ENCODE measurements at places on chromosomes 2 and 18.

GRCh38 chr2:38791744-38792143 lies 13.7 kb downstream of the GEMIN6 start:
- no peak for DNase-seq

GRCh38 chr2:79721966-79722365 lies 209.1 kb downstream of the CTNNA2 start:
- DNase-seq = no peak

DNA sequence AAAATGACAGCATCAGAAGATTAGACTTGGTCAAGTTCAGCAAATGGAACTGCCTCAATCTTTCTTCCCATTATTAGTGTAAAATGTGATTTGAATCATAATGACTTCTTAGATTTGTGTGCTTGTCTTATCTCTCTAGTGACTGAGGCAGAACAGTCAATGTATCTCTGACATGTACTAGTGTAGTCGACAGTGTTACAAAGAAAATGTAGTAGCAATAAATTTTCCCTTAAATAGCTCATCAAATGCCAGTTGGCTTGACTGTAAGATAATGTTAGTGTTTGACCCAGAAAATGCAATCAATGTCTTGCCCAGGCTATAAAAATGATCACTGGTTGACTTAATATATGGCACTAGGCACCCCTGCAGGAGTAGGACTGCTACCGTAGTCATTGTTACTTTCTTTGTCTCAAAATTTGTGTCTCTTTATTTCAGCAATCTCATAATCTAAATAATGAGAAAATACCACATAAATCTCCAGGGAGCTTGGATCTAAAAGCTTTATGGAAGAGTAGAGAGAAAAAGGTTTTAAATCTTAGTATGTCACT lies 1336.7 kb downstream of the DPP10 start:
- no peak for DNase-seq

GRCh38 chr2:171568089-171568488 lies 45.8 kb downstream of the CYBRD1 start:
- DNase-seq = no peak

DNA sequence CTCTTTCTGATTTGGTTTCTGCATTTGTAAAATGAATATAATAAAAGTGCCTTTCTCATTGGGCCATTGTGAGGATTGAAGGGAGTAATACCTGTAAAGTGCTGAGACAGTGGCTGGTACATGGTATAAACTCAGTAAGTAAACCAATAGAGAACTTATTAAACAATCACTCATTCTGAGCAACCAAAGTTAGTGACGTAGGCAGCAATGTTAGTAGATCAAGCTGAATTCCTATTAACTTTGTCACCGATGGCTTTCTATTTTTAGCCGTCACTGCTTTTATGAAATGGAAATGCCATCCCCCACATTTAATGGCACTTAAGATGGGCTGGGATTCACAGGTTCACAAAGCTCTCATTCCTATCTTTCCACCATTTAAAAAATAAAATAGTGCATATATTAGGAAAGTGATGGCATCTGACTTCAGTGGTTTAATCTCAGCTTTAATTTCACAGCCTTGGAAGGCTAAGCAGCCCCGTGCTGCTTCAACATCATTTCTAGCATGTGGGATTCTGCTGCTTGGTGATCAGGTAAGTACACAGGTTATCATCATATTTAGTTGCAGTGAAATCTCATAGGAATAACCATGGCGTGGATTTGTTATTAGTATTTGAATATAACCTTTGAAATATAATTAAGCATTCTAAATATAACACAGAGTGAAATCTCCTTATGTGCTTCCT lies 17.6 kb upstream of the PPP4R1 start:
- DNase-seq = no peak
